ENCODE measurements at places on chromosomes 4 and X.
A peak's percentile ranks its signal among the peaks of the same experiment; 100 is the strongest.

GRCh38 chrX:40496728-40497127, 84.0 kb upstream of the ATP6AP2 start:
- peak; percentile 7 for DNase-seq

DNA sequence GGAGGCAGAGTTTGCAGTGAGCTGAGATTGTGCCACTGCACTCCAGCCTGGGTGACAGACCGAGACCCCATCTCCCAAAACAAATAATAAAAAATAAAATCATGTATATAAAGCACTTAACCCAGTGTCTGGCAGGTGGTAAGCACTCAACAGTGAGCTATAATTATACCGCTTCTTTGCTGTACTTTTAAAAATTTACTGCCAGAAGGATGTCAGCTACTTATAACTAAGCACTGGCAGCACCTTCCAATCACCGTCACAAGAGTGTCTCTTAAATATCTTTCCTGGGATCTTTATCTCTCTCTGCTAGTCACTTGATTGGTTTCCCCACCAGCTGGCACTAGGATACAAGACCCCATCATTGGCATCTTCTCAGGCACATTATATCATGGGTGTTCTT, 53.9 kb upstream of the DAPP1 start:
- DNase-seq, result peak; percentile 14

GRCh38 chr4:113665036-113665435, 96.5 kb downstream of the CAMK2D start:
- no peak for DNase-seq

- no peak for DNase-seq
These were observed 207.3 kb upstream of the CLNK start for GRCh38 chr4:10891866-10892265.

GRCh38 chrX:17494216-17494615, 119.2 kb downstream of the NHS start:
- DNase-seq, result no peak

- DNase-seq, result no peak
These were observed 46.7 kb downstream of the MAGEB17 start for GRCh38 chrX:16213961-16214360.

DNA sequence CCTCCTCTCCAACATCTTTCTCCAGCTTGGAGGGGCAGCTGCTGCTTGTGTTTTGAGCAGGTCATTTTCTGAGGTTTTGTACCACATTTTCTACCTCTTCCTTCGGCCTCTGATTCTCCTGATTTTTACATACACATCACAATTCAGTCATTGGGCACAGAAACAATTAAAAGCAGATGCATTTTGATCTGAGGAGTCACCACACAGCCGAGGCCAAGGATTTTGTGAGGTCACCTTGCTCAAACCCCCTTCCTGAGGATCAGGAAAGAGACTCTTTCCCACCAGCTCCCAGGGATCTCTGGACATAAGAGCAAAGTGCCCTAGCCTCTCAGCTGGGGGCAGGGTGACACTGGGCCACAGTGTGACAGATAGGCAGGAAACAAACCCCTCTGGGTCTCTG, 5.4 kb upstream of the FATE1 start:
- no peak for DNase-seq

GRCh38 chr4:167176723-167177367, 57.4 kb downstream of the SPOCK3 start:
- DNase-seq, result no peak

DNA sequence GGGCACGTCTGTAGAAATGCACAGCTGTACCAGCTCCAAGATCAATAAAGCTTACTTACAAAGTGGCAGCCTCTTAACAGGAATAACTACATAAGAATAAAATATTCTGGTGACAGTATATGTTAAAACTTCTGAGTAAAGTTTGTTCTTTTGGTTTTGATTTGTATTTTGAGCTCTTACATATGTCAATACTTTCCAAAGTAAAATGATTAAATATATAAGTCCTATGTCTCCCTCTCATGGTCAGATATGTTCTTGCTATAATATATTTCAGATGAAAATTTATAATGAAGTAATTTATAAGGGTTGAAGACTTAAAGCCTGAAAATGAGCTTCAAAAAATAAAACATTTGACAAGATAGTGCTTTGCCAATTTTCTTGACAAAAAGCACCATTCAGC, 254.4 kb downstream of the NPFFR2 start:
- DNase-seq, result no peak

Data from putamen (tissue), 1 donor.